Activated T-cell treated with anti-CD3 and anti-CD28 coated beads, Interleukin-2, amount 50 U/mL, for 24 hours (primary cell): ENCODE measurements at places on chromosomes 2 and 18.
A peak's percentile ranks its signal among the peaks of the same experiment; 100 is the strongest.

GRCh38 chr2:73072129-73072395 lies 550 bp upstream of the SFXN5 start:
- H3K4me1 ChIP-seq: peaks cover 26% of the 10 kb centered on the region
- no peaks in the 10 kb centered on the region for H3K27me3 ChIP-seq
- H3K4me3 ChIP-seq: peak overlapping the region; percentile 89
- H3K36me3 ChIP-seq: peaks cover 6% of the 10 kb centered on the region
- DNase-seq: no peak

GRCh38 chr2:19114754-19115231 lies 243.6 kb downstream of the OSR1 start:
- H3K27ac ChIP-seq: no peak overlapping the region
- H3K27me3 ChIP-seq: no peaks in the 10 kb centered on the region
- no peaks in the 10 kb centered on the region for H3K4me1 ChIP-seq
- no peak overlapping the region for H3K4me3 ChIP-seq
- no peaks in the 10 kb centered on the region for H3K36me3 ChIP-seq

- peaks cover 10% of the 10 kb centered on the region for H3K4me1 ChIP-seq
- H3K27ac ChIP-seq: no peak overlapping the region
- H3K27me3 ChIP-seq: peaks cover 9% of the 10 kb centered on the region
- no peaks in the 10 kb centered on the region for H3K36me3 ChIP-seq
Observed at GRCh38 chr2:65351948-65352595, 80.3 kb downstream of the SPRED2 start.

DNA sequence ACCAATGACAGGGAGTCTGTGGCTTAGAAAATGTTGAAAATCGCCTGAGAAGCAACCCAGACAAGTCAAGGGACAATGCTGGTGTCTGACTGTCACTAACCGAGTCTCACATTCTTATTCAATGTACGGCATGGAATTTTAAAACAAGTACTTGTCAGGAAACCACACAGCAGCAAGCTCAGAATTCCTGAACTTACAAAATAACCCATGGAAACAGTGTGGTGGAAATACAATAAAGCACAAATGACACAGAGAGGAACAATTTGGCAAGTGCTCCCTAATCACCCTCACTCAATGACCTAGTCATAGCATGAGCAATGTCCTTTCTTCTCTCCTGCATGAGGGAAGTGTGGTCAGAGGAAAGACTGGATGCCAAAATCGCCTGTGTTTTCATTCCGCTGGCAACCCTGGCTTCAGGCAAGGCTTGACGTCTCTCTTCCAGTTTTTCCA lies 154.0 kb downstream of the SATB2 start:
- no peak overlapping the region for H3K27ac ChIP-seq
- peaks cover 4% of the 10 kb centered on the region for H3K27me3 ChIP-seq
- no peak overlapping the region for H3K4me3 ChIP-seq
- no peak for DNase-seq
- H3K36me3 ChIP-seq: no peaks in the 10 kb centered on the region
